Stimulated activated CD8-positive, alpha-beta memory T cell treated with anti-CD3 and anti-CD28 coated beads, Interleukin-7, amount 100 ng/mL, for 24 hours (primary cell): ENCODE measurements at places on chromosomes 12 and 14.

DNA sequence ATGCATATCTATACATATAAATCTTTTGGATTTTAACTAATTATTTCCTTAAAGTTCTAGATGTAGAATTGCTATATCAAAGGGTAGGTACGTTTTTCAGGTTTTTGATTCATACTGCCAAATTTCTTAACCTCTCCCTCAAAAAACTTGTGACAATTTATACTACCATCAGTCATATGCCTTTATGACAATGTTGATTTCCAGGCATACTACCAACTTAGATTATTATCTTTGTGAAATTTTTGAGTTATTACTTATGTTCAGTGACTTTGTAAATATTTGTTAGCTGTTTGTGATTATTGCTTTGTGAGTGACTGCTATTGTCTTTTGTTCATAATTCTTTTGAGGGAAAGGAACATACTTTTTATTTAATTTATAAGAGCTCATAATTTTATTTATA lies 107.0 kb downstream of the SLC38A6 start:
- DNase-seq, result no peak

- DNase-seq, result no peak
Observed at GRCh38 chr12:106892075-106892474, 63.6 kb upstream of the TMEM263 start.

GRCh38 chr14:51004801-51005526 lies 60.7 kb upstream of the PYGL start:
- DNase-seq, result no peak

GRCh38 chr12:6524648-6525047 lies 9.7 kb upstream of the GAPDH start:
- DNase-seq, result no peak

DNA sequence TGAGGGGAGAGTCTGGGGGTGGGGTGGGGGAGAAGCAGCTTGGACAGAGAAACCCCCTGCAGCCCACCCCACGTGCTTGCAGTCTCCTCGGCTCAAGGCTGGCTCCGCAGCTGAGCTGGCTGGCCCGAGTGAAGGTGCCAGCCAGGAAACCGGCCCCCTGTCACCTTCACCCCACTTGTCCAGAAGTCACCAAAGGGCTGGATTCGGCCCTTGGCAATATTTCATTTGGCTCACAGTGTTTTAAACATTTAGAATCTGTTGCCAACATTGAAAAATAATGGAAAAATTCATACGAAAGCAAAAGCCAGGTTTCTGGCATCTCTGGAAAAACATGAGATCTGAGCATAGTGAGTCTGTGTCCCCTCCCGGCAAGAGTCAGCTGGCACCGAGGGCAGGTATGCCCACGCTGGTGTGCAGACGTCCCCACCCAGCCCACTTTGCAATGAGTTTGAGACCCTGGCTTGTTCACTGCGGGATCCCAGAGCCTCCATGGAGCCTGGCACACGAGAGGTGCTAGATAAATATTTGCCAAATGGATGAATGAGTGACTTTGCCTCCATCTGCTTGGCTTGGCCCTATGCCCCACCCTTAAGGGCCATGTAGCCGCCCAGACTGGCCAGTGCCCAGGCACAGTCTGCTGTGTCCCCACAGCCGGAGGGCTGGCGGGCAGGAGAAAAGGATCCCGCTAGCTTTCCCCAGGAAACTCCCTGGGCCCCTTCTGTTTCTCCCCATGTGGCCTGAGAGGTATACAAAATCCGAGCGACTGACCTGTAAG lies 18.2 kb downstream of the MSI1 start:
- DNase-seq, result no peak

GRCh38 chr12:7145671-7146070 lies 15.5 kb downstream of the CLSTN3 start:
- no peak for DNase-seq

- DNase-seq, result no peak
Observed at GRCh38 chr14:61116369-61116768, 135.3 kb downstream of the SLC38A6 start.

- DNase-seq, result peak; percentile 11
Observed at GRCh38 chr12:89707703-89708564, 704 bp downstream of the ATP2B1 start.

DNA sequence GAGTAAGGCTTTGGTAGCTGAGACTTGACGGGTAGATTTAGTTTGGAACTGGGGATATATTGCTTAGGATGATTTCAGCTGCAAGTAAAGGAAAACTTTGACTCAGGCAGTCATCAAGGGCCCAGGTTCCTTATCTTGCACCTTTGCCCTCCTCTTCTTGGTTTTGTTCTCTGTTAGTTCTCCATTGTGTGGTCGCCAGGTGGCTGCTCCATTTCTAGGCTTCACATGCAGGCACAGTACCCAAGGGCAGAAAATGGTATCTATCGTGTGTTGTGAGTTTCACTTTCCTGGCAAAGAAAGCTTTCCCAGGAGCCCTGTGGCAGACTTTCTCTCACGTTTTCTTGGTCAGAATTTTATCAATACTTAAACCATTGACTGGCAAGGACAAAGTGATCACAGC lies 50.8 kb downstream of the VRK1 start:
- no peak for DNase-seq

- no peak for DNase-seq
Observed at GRCh38 chr14:70812124-70812818, 3.0 kb upstream of the MAP3K9 start.

DNA sequence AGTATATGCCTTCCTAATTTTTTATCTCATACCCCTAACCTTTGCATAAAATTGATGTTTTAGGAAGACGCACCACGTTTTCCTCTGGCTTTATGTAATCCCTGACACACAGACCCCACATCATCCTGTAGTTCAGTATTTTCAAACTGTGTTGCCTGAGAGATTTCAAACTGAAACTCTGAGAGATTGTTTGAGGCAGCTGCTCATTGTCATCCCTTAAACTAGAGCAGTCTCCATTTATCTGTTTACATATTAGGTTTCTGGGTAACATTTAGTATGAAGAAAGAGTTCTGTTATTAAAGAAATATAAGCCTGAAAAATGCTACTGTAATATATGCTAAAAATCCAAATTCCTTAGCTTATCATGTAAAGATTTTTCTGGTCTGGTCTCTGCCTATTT lies 24.3 kb downstream of the MNAT1 start:
- no peak for DNase-seq

GRCh38 chr14:68495101-68496039 lies 297.5 kb downstream of the ZFP36L1 start:
- no peak for DNase-seq

GRCh38 chr14:80323038-80323665 lies 111.8 kb upstream of the DIO2 start:
- no peak for DNase-seq

- no peak for DNase-seq
Observed at GRCh38 chr12:29591140-29592020, 93.9 kb upstream of the OVCH1 start.

DNA sequence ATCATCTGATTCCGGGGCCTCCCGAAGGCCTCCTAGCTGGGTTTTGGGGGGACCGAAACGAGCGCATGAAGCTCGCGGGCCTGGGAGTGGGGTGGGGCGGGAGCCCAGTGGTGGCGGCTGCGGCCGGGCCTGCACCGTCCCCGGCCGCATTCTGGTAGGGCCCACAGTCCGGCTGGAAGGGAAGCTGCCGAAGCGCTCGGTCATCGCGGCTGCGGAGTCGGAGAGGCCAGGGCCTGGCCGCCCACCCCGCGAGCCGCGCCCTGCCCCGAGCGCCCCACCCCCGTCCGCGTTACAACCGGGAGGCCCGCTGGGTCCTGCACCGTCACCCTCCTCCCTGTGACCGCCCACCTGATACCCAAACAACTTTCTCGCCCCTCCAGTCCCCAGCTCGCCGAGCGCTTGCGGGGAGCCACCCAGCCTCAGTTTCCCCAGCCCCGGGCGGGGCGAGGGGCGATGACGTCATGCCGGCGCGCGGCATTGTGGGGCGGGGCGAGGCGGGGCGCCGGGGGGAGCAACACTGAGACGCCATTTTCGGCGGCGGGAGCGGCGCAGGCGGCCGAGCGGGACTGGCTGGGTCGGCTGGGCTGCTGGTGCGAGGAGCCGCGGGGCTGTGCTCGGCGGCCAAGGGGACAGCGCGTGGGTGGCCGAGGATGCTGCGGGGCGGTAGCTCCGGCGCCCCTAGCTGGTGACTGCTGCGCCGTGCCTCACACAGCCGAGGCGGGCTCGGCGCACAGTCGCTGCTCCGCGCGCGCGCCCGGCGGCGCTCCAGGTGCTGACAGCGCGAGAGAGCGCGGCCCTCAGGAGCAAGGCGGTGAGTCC lies at the start of gene KLC1:
Gene KLC1, plus strand, starts transcription at position 528 of the 819 bp plus-strand sequence. CDS start 25,354 bp downstream, outside the sequence.
- DNase-seq, result peak; percentile 77

- DNase-seq, result no peak
Observed at GRCh38 chr12:52300796-52301691, 9.7 kb upstream of the KRT81 start.

DNA sequence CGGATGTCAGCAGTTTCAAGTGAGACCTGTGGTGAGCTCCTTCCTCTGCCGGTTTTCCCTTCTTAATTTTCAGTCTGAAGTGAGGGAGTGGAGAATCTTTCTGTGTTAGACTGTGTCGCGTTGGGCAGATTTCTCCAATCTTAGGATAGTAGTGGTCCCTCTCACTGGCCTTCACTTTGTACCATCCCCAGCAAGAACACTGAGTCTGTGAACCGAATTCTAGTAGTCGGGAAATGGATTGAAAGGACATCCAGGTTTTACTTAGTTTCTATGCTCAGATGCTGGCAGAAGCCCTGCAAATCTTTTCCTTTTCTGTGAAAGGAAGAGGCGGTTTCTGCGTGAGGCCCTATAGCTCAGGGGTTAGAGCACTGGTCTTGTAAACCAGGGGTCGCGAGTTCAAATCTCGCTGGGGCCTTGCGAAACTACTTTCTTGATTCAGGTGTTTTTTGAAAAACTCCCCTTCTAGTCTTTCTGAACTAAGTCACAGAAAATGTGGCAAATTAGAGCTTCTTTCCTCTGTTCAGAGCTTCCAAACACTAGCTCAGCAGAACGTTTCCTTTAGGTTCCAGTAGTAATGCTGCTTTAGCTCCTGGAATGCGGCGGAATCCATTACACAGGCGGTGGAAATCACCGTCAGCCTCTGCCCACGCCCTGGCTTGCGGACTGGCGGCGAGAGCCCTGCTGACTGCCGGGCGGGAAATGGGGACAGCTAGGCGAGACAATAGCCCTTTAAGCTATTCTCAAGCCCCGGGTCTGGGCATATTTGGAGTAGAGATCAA lies 2.8 kb upstream of the RNASE4 start:
- DNase-seq, result peak; percentile 73

GRCh38 chr12:113194971-113195391 lies 9.5 kb downstream of the RITA1 start:
- no peak for DNase-seq

DNA sequence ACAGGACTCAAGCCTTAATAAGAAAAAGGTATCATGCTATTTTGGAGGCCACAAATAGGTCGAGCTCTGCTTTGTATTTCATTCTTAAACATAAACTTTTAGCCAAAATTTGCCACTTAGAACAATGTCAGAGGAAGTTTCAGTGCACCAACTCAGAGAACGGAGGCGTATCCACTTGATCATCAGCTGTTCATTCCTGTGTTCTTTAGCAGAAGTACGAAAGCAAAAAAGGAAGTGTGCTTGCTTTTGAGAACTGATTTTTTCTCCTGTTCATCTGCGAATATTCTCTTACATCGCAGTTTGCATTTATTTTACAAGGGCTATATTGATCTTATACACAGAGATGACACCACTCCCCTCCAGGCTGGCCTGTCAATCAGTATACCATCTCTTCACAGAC lies 188.6 kb upstream of the SOX5 start:
- no peak for DNase-seq

- DNase-seq, result no peak
Observed at GRCh38 chr12:62458626-62459025, 8.0 kb upstream of the MON2 start.

DNA sequence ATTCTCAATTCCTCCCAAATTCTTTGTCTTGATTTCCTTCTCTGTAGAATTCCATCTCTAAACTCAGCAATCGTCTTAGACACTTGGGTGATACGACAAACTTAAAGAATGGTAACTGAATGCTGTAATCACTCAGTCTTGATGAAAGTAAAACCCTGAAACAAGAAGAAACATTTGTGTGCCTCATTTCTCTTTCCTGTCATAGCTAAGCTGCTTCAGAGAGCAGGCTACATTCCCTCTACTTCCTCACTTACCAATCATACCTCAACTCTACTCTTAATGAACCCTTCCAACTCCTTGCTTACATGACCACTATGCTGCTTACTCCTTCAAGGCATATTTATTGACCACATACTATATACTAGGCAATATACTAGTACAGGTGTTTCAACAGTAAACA lies 8.3 kb downstream of the MAP4K5 start:
- no peak for DNase-seq

DNA sequence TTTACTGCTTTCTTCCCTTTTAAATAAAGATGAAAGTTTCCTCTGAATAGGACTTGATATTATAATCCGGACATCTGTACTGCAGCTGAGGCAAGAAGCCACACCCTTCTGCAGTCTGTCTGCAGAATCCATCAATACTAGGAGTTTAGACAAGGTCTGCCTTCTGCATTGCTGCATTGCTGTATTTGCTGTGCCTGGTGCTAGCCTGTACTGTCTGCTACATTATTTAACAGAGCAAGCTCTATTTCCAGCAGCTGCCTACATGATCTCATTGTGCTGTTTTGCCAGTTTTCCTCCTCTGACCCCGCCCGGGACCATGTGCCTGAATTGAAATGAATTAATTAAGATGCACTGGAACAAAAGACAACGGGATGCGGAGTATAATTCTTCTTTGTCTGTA lies 1.7 kb downstream of the TUBA1A start:
- DNase-seq, result no peak

- no peak for DNase-seq
Observed at GRCh38 chr14:62053188-62053587, 291.0 kb downstream of the SNAPC1 start.

DNA sequence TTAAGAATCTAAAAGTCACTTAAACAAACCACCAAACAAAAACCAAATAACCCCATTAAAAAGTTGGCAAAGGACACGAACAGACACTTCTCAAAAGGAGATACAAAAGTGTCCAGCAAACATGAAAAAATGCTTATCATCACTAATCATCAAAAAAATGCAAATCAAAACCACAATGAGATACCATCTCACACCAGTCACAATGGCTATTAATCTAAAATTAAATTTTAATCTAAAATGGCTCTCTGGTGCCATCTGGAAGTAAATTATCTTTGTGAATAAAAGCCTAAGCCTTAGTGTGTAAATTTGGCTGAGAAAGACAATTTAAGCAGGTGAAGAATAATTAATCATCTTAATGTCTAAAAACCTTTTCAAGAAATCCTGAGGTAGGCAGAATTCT lies 204.5 kb upstream of the PPFIA2 start:
- DNase-seq, result no peak
